ENCODE measurements at places on chromosomes 11 and 22.
A peak's percentile ranks its signal among the peaks of the same experiment; 100 is the strongest.

DNA sequence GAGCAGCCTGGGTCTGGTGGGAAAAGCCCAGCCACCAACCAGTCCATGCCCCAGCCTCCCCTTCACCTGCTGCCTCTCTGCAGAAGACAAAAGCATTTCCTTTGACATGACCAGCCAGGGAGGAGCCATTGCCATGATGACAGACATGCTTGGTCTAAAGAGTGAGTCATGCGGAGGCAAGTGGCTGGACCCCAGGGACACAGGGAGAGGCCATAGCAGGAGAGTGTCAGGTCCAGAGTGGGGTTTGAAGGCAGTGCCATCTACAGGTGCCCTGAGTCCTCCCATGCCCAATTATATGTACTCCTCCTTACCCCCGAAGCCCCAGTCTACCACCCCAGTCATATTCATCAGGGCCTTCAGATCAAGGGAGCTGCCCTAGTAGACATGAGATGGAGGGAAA, 67.4 kb downstream of the SCN3B start:
- peaks cover 15% of the 10 kb centered on the region for H3K4me1 ChIP-seq
- no peaks in the 10 kb centered on the region for H3K27me3 ChIP-seq
- no peak for DNase-seq
- H3K4me3 ChIP-seq: no peak overlapping the region
- peaks cover 49% of the 10 kb centered on the region for H3K36me3 ChIP-seq
- H3K27ac ChIP-seq: no peak overlapping the region

GRCh38 chr11:128194216-128194615, 393.1 kb downstream of the ETS1 start:
- H3K4me1 ChIP-seq: no peaks in the 10 kb centered on the region
- no peak for DNase-seq
- no peak overlapping the region for H3K27ac ChIP-seq

GRCh38 chr11:96316869-96317268, 26.1 kb downstream of the MAML2 start:
- no peak overlapping the region for H3K27ac ChIP-seq
- H3K4me1 ChIP-seq: peaks cover 5% of the 10 kb centered on the region
- no peak overlapping the region for H3K4me3 ChIP-seq
- no peaks in the 10 kb centered on the region for H3K27me3 ChIP-seq

GRCh38 chr22:32880893-32881596, 79.5 kb downstream of the TIMP3 start:
- H3K4me1 ChIP-seq: peaks cover 5% of the 10 kb centered on the region
- no peaks in the 10 kb centered on the region for H3K27me3 ChIP-seq
- peak overlapping the region; percentile 70 for H3K27ac ChIP-seq
- DNase-seq: peak; percentile 61
- H3K4me3 ChIP-seq: no peak overlapping the region
- H3K36me3 ChIP-seq: no peaks in the 10 kb centered on the region

GRCh38 chr11:65609229-65609628, 4.8 kb downstream of the MAP3K11 start:
- H3K4me3 ChIP-seq: no peak overlapping the region
- no peaks in the 10 kb centered on the region for H3K27me3 ChIP-seq
- DNase-seq: no peak
- peaks cover 3% of the 10 kb centered on the region for H3K4me1 ChIP-seq
- no peak overlapping the region for H3K27ac ChIP-seq

DNA sequence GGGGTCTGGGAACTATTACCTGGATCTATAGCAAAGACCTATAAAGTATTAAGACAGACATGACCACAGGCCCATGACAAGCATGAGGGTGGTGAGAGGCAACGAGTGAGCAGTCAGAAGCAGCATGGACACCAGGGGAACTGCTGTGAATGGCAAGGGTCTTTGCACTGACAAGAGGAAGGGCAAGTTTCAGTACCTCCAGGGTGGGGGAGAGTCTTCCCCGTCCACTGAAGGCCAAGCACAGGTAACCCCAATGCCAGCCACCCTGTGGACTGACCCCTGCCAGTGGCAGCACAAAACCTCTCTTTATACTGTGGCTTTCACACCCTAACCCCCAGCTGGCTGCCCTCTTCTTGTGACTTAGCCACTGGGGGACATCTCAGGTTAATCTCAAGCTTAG, 55.5 kb downstream of the CHST1 start:
- no peak overlapping the region for H3K27ac ChIP-seq
- peaks cover 5% of the 10 kb centered on the region for H3K4me1 ChIP-seq
- H3K27me3 ChIP-seq: no peaks in the 10 kb centered on the region
- H3K36me3 ChIP-seq: no peaks in the 10 kb centered on the region

DNA sequence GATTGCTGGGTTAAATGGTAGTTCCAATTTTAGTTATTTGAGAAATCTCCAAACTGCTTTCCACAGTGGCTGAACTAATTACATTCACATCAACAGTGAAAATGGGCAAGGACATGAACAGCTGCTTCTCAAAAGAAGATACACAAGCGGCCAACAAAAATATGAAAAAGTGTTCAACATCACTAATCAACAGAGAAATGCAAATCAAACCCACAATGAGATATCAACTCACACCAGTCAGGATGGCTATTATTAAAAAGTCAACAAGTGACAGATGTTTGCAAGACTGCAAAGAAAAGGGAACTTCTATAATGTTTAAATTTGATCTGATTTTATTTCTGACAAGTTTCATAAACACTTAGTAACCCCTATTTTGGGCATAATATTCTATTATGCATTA, 537.5 kb downstream of the DLG2 start:
- no peak overlapping the region for H3K4me3 ChIP-seq
- no peak for DNase-seq

GRCh38 chr11:108944471-108945178, 279.8 kb downstream of the DDX10 start:
- H3K4me1 ChIP-seq: no peaks in the 10 kb centered on the region
- no peak overlapping the region for H3K27ac ChIP-seq
- DNase-seq: no peak
- H3K4me3 ChIP-seq: no peak overlapping the region

DNA sequence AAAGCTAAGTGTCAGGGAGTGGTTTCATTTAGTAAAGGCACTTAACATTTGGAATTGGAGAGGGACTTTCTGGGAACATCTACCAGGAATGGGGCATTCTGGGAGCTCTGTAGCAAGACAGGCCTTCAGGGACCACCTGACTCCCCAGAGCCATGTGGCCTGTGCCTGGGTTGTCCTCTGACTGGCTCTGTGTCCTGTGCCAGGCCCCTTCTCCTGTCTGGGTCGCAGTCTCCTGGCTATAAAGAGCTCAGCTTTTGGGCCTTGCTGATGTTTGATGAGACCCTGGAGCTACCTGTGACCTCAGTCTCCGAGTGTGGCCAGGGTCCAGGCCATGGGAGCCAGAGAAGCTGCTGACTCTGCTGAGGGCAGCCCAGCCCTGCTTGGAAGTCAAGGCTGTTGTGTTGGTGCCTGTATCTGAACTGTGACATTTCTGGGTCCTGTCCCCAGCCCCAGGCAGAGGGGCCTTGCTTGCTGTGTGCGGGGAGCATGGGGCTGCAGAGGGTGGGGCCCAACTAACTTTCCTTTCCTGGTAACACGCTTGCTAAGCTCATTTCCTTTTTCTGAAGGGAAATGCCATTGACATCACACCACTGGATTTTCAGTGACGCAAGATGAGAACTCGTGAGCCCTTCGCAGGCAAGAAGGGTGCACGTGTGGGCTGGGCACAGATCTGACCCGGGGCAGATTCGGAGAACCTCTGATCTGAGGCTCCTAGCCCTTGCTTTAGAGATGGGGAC, 41.3 kb downstream of the LRRC32 start:
- H3K27me3 ChIP-seq: no peaks in the 10 kb centered on the region
- no peak overlapping the region for H3K27ac ChIP-seq
- H3K36me3 ChIP-seq: no peaks in the 10 kb centered on the region
- H3K4me1 ChIP-seq: peaks cover 3% of the 10 kb centered on the region

DNA sequence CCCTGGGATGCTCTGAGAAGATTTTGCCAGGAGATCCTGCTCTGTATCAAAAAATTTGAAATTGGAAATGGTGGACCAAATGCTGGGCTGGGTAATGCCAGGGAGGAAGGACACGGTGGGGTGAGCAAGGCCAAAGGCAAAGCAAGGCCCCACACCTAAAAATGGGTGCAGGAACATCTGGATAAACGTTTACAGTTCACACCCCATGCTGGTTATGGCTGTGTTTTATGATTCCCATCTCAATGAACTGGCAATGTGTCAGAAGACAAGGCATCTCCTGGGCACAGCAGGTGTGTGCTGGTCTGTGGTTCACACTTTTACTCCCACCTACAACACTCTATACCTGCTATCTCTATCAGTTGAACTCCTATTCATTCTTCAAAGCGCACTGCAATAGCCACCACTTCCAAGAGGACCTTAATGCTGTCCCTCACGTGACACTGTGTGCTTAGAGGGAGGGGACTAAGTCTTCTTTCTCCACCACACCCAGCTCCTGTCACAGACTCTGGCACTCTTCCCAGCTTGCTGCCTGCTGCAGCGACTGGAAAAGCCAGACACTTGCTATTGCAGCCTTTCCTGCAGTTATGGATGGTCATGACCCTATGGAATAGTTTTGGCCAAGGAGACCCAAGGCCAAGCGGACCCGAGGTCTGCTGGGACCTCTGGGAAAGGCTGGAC, 277.5 kb downstream of the CTTN start:
- H3K27ac ChIP-seq: no peak overlapping the region
- H3K36me3 ChIP-seq: no peaks in the 10 kb centered on the region
- H3K4me3 ChIP-seq: no peak overlapping the region

DNA sequence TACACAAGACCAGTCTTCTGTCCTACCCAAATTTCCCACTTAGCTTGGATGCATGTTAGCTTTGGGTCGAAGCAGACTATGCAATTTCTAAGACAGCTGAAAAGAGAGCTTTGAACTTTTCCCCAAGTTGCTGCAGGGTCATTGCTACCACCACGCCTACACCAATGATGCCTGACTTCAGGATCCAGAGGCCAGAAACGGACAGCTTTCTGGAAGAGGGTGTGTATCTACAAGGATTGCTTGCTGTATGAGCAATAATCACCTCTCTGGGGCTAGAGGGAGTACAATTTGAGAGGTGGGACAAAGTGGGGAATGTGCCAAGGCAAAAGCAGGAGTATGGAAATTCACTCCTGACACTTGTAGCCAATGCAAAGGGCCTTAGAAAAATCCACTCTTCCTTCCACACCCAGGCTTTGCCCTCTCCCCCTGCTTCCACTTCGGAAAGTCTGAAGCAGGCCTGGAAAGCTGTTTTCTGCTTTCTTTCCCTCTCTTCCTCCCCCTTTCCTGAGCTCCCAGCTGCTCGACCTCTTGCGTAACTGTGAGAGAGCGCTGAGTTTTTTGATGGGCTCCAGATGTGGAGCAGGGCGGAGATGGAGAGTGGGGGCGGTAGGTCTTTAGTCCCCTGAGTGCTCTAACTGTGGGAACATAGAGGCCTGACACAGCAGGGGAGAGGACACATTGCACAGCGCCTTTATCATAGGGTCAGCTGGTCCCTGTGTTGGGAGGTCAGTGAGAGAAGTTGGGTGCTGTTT, 2.1 kb upstream of the PHLDB1 start:
- H3K4me1 ChIP-seq: peaks cover 14% of the 10 kb centered on the region
- H3K27me3 ChIP-seq: peaks cover 51% of the 10 kb centered on the region
- peak; percentile 62 for DNase-seq
- H3K36me3 ChIP-seq: peaks cover 26% of the 10 kb centered on the region
- H3K4me3 ChIP-seq: no peak overlapping the region
- no peak overlapping the region for H3K27ac ChIP-seq

- peaks cover 2% of the 10 kb centered on the region for H3K27me3 ChIP-seq
- peak overlapping the region; percentile 11 for H3K27ac ChIP-seq
- peaks cover 3% of the 10 kb centered on the region for H3K4me1 ChIP-seq
- DNase-seq: no peak
- no peak overlapping the region for H3K4me3 ChIP-seq
These were observed 22.1 kb downstream of the FLI1 start for GRCh38 chr11:128715691-128716561.

DNA sequence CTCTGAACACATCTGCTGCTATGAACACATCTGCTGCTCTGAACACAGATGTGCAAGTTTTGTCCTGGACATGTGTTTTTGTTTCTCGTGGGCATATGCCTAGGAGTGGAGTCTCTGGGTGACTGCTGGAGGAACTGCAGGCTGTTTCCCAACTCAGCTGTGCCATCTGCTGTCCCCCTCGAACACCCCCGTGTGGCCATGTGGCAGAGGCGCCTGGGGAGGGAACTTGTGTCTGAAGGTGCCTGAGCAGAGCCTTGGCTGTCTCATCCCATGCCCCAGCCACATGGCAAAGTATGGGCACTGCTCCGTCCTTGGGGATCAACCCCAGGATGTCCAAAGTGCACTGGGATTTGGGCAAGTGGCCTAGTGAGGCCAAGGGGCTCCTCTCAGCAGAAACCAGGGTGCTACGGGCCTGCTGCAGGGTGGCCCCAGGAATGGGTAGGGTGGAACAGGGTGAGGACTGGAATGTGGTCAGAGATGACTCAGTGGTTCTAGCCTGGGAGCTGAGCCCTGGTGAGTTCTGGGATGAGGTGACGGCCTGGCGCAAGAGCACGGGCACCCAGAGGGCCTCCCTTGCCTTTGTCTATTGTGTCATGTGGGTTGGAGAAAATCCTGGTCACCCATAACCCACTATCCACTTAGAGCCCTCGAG, 14.7 kb downstream of the GATD1 start:
- peaks cover 63% of the 10 kb centered on the region for H3K36me3 ChIP-seq
- peak overlapping the region; percentile 38 for H3K27ac ChIP-seq
- no peaks in the 10 kb centered on the region for H3K27me3 ChIP-seq
- DNase-seq: peak; percentile 78
- no peaks in the 10 kb centered on the region for H3K4me1 ChIP-seq

- H3K4me1 ChIP-seq: peaks cover 5% of the 10 kb centered on the region
- DNase-seq: no peak
- H3K4me3 ChIP-seq: no peak overlapping the region
- no peaks in the 10 kb centered on the region for H3K36me3 ChIP-seq
- H3K27me3 ChIP-seq: no peaks in the 10 kb centered on the region
These were observed 183.0 kb downstream of the CEP164 start for GRCh38 chr11:117510646-117511045.

DNA sequence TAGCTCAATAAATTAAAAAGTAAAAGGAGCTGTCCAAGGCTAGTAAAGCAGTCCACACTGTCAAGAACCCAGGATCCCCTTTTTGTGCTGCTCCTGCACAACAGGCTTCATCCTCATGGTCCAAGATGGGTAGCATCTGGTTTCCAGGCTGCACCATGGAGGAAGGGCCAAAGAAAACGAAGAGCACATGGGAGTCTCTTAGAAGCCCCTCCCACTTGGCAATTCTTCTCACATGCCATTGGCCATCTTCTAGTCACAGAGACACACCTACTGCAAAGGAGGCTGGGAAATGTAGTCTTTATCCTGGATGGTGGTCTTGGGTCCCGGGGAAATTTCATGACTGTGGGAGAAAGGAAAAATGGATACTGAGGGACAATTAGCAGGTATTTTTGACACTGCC, 37.8 kb downstream of the PRR5L start:
- no peak overlapping the region for H3K4me3 ChIP-seq
- H3K27me3 ChIP-seq: no peaks in the 10 kb centered on the region
- no peak overlapping the region for H3K27ac ChIP-seq
- DNase-seq: peak; percentile 74
- H3K36me3 ChIP-seq: no peaks in the 10 kb centered on the region

DNA sequence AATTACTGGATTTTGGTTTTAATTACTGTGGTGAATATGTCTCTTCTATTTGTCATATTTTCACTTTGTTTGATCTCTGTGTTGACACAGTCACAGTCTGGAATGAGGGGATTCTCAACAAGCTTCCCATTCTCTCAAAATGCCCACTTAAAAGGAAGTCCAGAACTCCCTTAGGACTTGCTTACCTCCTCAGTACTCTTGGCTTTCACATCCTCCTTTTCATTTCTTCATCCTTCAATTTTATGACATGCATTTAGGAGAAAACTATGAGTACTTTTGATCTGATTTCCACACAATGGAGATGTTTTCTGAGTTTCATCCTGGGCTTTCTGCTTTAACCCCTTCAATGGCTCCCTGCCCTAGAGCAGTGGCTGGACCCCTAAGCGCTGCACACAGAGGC, 49.3 kb upstream of the FLI1 start:
- no peak overlapping the region for H3K27ac ChIP-seq
- H3K4me3 ChIP-seq: no peak overlapping the region
- DNase-seq: no peak
- H3K27me3 ChIP-seq: peaks cover 10% of the 10 kb centered on the region
- H3K36me3 ChIP-seq: no peaks in the 10 kb centered on the region
- no peaks in the 10 kb centered on the region for H3K4me1 ChIP-seq

Data from endodermal cell (in vitro differentiated cells).